ENCODE measurements at places on chromosomes 6 and 20.

- DNase-seq: no peak
- no peak overlapping the region for H3K4me3 ChIP-seq
- no peaks in the 10 kb centered on the region for H3K4me1 ChIP-seq
These were observed 268.1 kb downstream of the ADGB start for GRCh38 chr6:146866731-146867414.

DNA sequence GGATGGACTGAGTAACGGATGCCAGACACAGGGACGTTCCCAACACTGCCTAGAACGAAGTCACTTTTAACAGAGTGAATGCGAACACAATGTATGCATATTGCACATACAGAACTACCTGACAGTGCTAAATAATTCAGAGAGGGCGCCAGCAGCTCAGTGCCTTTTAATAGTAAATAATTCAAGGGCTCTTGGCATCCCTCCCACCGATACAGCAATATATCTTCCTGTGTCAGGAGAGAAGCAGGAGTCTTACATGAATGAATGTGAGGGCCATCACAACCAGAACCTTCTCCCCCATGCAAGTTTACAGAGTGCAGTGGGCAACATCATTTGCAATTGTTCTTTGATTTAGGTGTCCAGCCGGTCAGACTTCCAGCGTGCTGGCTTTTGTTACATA lies 88.4 kb upstream of the KCNG1 start:
- no peak overlapping the region for H3K27ac ChIP-seq
- no peaks in the 10 kb centered on the region for H3K4me1 ChIP-seq
- no peaks in the 10 kb centered on the region for H3K27me3 ChIP-seq
- H3K4me3 ChIP-seq: no peak overlapping the region

DNA sequence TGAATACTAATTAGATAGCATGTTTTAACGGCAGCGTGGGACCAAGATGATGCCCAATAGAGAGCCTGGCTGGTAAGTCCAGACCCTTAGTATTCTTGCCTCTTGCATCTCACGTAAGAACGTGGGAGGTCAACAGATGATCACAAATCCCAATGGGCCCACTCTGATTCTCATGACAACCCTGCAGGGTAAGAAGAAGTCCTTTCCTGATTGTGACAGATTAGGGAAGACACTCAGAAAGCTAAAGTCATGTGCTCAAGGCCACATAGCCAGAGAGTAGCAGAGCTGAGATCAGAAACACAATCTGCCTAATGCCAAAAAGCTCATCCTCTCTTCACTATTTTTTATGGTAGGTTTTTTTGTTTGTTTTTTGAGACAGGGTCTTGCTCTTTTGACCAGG lies 103.8 kb downstream of the RALGAPA2 start:
- peaks cover 10% of the 10 kb centered on the region for H3K36me3 ChIP-seq
- DNase-seq: no peak
- peaks cover 12% of the 10 kb centered on the region for H3K4me1 ChIP-seq
- H3K27me3 ChIP-seq: no peaks in the 10 kb centered on the region

GRCh38 chr6:79632580-79632979 lies 1.5 kb downstream of the SH3BGRL2 start:
- no peaks in the 10 kb centered on the region for H3K36me3 ChIP-seq
- H3K27ac ChIP-seq: no peak overlapping the region
- H3K4me1 ChIP-seq: peaks cover 9% of the 10 kb centered on the region
- no peak for DNase-seq

- H3K4me3 ChIP-seq: peak overlapping the region; percentile 22
- peaks cover 7% of the 10 kb centered on the region for H3K27me3 ChIP-seq
- peak overlapping the region; percentile 67 for H3K27ac ChIP-seq
These were observed 29.0 kb upstream of the SPDEF start for GRCh38 chr6:34585108-34585507.

DNA sequence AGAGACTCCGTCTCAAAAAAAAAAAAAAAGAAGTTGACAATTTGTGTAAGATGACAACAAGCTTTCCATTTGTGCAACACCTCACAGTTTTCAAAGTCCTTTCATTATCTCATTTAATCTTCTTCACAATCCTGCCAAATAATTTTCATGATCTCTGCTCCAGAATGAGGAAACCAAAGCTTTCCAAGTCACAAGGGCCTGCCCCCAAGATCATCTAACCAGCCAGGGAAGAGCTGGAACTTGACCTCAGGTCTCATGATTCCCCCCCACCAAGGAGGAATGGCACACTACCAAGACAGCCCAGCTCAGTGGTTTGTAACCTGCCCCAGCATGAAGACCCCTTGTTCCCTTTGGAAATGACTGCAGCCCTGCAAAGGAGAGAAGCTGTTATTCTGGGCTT lies 74.0 kb upstream of the PIM1 start:
- H3K27me3 ChIP-seq: peaks cover 6% of the 10 kb centered on the region
- H3K4me3 ChIP-seq: no peak overlapping the region
- H3K27ac ChIP-seq: no peak overlapping the region
- peaks cover 11% of the 10 kb centered on the region for H3K4me1 ChIP-seq
- no peaks in the 10 kb centered on the region for H3K36me3 ChIP-seq

- H3K4me3 ChIP-seq: no peak overlapping the region
- H3K36me3 ChIP-seq: peaks cover 45% of the 10 kb centered on the region
- DNase-seq: no peak
- H3K27ac ChIP-seq: no peak overlapping the region
- peaks cover 26% of the 10 kb centered on the region for H3K4me1 ChIP-seq
These were observed 46.3 kb downstream of the SCAND1 start for GRCh38 chr20:35908007-35908406.

- H3K27me3 ChIP-seq: no peaks in the 10 kb centered on the region
- DNase-seq: no peak
- no peaks in the 10 kb centered on the region for H3K36me3 ChIP-seq
- no peaks in the 10 kb centered on the region for H3K4me1 ChIP-seq
- no peak overlapping the region for H3K27ac ChIP-seq
- no peak overlapping the region for H3K4me3 ChIP-seq
These were observed 38.3 kb upstream of the TMX4 start for GRCh38 chr20:8057871-8058270.

- no peak overlapping the region for H3K4me3 ChIP-seq
- peak; percentile 52 for DNase-seq
- no peaks in the 10 kb centered on the region for H3K27me3 ChIP-seq
- H3K36me3 ChIP-seq: no peaks in the 10 kb centered on the region
These were observed 280.3 kb upstream of the SYNCRIP start for GRCh38 chr6:85923013-85923430.

DNA sequence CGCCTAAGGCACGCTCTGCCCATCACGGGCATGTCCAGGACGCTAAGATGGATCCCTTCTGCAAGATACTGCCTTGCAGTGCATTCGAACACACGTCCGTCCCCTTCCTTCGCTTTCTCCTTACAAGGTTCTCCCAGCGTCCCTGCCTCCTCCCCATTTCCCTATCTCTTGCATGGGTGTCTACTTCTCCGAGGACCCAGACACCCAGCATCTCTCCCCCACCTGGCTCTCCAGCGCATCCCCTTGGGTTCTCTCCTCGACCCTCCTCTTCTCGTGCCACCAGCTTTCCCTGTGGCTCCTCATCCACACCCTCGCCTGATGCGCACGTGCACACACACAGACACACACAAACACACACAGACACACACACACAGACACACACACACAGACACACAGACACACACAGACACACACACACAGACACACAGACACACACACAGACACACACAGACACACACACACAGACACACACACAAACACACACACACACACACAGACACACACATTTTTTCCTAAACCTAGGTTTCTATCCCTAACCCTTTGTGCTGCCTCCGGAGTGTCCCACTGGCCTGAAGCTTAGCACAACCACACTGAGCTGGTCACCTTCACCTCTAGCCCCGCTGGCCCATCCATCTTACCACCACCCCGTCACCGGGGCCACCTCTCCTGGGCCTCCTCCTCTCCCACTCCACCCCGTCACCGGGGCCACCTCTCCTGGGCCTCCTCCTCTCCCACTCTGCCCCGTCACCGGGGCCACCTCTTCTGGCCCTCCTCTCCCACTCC lies 31.9 kb downstream of the ANKRD60 start:
- DNase-seq: no peak
- peaks cover 2% of the 10 kb centered on the region for H3K4me1 ChIP-seq
- peaks cover 18% of the 10 kb centered on the region for H3K27me3 ChIP-seq
- H3K4me3 ChIP-seq: no peak overlapping the region
- no peak overlapping the region for H3K27ac ChIP-seq

GRCh38 chr6:101413773-101414172 lies 20.3 kb downstream of the GRIK2 start:
- H3K4me3 ChIP-seq: no peak overlapping the region
- no peak for DNase-seq
- no peak overlapping the region for H3K27ac ChIP-seq
- H3K36me3 ChIP-seq: no peaks in the 10 kb centered on the region
- no peaks in the 10 kb centered on the region for H3K4me1 ChIP-seq

DNA sequence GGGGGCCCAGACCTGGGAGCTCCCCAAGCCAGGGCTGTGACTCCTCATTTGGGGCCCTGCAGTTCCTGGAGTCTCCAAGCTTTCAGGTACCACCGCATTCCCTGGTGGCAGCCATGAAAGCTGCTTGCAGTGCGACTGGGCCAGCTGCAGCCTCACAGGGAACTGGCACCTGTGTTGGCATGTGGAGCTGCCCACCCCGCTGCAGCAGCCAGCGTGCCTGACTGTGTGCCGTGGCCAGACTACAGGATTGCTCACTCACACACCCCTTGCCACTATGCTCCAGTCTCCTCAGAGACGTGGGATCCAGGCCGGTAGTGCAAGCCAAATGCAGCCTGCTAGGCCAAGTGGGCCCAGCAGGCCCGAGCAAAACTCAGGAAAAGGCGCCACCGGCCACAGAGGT lies 450.7 kb downstream of the COL12A1 start:
- no peaks in the 10 kb centered on the region for H3K36me3 ChIP-seq
- no peaks in the 10 kb centered on the region for H3K27me3 ChIP-seq
- no peaks in the 10 kb centered on the region for H3K4me1 ChIP-seq
- H3K27ac ChIP-seq: no peak overlapping the region
- H3K4me3 ChIP-seq: no peak overlapping the region
- DNase-seq: no peak

DNA sequence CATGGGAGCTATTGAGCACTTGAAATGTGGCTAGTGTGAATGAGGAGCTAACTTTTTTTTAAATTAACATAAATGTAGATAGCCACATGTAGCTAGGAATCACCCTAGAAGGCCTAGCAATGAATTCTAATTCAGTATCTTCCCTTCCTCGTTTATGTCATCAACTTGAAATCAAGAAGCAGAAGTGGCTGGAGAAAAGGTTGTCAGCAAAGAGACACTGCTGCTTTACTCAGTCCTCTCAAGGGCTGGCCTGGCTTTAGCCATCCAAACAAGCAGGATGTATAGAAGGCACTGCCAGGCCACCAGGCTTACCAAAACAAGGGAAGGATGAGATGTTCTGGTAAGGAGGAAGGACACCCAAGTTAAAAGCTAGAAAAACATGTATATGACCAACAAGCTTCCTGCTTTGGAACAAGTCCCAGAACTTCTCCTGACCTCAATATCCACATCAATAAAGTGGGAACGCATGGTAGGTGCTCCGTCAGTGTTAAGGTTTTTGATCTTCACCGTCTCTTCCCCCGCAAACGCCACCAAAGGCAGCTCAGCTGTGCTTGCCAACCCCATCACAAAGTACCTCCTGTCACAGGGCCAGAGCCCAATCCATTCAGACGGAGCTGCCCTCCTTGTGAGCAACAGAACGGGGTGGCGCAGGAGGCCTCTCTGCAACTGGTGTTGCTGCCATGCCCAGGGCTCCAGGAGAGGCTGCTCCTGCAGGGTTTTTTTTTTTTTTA lies 235.8 kb upstream of the RIN2 start:
- H3K27me3 ChIP-seq: peaks cover 7% of the 10 kb centered on the region
- DNase-seq: no peak
- peaks cover 8% of the 10 kb centered on the region for H3K4me1 ChIP-seq
- H3K27ac ChIP-seq: no peak overlapping the region
- H3K36me3 ChIP-seq: no peaks in the 10 kb centered on the region

GRCh38 chr6:119957195-119957594 lies 607.6 kb upstream of the MAN1A1 start:
- no peaks in the 10 kb centered on the region for H3K36me3 ChIP-seq
- H3K27ac ChIP-seq: peak overlapping the region; percentile 93
- H3K4me3 ChIP-seq: no peak overlapping the region
- H3K27me3 ChIP-seq: no peaks in the 10 kb centered on the region
- peaks cover 10% of the 10 kb centered on the region for H3K4me1 ChIP-seq

DNA sequence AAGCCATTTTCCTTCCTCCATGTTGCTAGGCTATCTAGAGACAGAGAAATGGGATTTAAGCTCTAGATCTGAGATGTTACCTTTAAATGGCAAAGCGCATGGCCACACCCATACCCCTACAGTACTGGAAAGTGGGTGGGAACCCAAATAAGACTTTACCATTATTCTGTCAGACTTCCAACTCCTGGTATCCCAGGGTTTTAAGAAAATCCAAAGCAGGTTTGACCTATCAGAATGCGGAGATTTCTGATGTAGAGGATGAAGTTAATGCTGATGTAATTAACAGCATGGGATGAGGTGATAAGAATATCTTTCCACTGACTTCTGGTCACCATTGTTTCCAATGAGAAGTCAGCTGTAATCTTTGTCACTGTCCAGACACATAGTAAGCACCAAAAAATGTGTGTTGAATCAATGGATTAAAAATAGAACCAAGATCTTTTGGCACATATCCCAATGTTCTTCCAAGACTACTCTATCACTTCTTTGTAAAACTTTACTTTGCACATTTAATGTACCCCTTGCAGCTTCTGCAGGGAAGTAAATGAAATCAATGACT lies 140.8 kb upstream of the INSM1 start:
- no peak overlapping the region for H3K27ac ChIP-seq
- no peaks in the 10 kb centered on the region for H3K36me3 ChIP-seq
- H3K4me3 ChIP-seq: no peak overlapping the region
- H3K27me3 ChIP-seq: peaks cover 4% of the 10 kb centered on the region
- no peak for DNase-seq
- no peaks in the 10 kb centered on the region for H3K4me1 ChIP-seq

DNA sequence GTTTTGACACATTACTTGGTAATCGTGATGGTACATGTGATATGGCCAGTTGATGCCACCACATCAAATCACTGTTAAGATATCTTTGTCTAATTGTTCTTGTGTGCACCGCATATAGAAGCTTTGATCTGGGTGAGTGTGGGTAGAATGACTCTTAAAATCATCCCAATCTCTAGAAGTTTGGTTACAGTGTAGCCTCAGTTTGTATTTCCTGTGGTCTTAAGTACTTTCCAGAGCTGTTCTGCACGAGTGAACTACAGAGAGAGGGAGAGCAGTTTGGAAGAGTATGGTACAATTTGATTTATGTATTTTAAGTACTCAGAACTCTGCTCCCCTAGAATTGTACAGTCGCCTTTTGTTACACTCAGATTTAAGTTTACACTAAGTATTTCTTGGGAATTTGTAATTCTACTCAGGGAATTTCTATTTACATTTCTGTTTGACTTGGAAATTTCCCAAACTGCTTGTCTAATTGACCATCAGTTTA lies 37.5 kb downstream of the SNX9 start:
- H3K27ac ChIP-seq: peak overlapping the region; percentile 53
- H3K36me3 ChIP-seq: peaks cover 6% of the 10 kb centered on the region
- H3K4me1 ChIP-seq: peaks cover 41% of the 10 kb centered on the region
- H3K4me3 ChIP-seq: no peak overlapping the region
- peaks cover 3% of the 10 kb centered on the region for H3K27me3 ChIP-seq
- no peak for DNase-seq

GRCh38 chr6:106579281-106579680 lies 50.0 kb downstream of the RTN4IP1 start:
- peak overlapping the region; percentile 88 for H3K27ac ChIP-seq
- peaks cover 5% of the 10 kb centered on the region for H3K36me3 ChIP-seq
- DNase-seq: no peak
- H3K4me3 ChIP-seq: no peak overlapping the region
- H3K27me3 ChIP-seq: peaks cover 2% of the 10 kb centered on the region

Measured in endothelial cell (in vitro differentiated cells).